ENCODE measurements at places on chromosomes 13 and 19.

DNA sequence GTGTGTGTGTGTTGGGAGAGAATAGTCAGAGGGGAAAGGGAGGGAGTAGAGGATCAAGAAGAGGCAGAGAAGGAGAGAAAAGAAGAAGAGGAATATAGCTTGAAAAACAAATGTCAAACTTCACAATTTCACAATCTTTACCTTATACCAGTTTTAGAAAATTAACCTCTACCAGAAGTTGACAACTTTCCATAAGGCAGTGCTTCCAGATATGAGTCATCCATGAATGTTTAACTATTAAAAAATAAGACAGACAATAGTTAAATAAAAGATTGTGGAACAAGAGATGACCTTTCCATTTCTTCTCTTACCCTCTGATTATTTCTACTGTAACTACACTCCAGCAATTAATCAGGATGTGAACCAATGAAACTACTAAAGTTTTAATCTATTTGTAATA lies 229.4 kb downstream of the ITGBL1 start:
- DNase-seq: no peak

DNA sequence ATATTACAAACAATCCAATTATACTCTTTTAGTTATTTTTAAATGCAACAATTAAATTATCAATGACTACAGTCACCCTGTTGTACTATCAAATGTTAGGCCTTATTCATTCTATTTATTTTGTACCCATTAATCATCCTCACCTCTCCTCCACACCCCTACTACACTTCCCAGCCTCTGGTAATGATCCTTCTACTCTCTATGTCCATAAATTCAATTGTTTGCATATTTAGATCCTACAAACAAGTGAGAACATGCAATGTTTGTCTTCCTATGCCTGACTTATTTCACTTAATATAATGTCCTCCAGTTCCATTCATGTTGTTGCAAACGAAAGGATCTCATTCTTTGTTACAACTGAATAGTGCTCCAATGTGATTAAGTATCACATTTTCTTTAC lies 1414.6 kb downstream of the SLITRK1 start:
- no peak for DNase-seq

GRCh38 chr13:23160638-23161480 lies 19.9 kb upstream of the SGCG start:
- DNase-seq: no peak

DNA sequence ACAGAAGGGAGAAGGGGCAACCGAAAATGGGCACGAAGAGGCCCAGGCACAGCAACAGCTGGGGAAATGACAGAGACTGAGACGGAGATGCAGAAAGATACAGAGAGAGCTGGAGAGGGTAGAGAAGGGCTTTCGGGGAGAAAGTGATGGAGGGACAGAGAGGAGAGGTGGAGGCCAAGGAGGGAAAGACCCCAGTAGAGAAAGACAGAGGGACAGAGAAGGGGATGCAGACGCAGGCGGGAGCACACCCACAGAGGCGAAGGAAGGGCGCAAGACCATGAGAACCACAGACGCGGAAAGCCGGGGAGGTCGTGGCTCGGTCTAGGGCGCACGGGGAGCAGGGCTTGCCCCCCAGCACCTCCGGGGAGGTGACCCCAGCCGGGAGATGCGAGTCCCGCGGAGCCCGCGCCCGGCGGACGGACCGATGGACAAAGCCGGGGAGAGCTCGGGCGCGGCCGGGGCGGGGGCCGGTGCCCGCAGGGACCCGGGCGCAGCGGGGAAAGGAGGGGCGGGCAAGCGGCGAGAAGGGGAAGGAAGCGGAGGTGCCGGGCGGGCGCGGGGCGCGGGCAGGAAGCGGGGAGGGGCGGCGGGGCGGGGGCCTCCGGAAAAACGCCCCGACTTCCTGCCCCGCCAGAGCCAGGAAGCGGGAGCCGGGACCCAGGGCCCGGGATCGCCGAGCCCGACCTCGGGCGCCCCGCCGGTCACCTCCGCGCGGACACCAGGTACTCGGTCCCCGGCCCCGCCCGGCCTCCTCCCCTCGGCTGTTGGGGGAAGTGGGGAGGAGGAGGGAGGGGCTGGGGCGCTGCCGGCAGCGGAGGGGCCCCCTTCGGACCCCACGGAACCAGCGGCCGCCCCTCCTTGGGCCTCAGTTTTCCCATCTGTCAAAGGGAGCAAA lies at the start of gene ARHGEF1:
TSS of gene ARHGEF1 (plus strand) at position 617 of the 895 bp plus-strand sequence. CDS start 4,899 bp downstream, outside the sequence.
- DNase-seq: no peak

GRCh38 chr19:40398417-40399131 lies 8.6 kb upstream of the HIPK4 start:
- no peak for DNase-seq

GRCh38 chr13:33799950-33800592 lies 17.9 kb upstream of the RFC3 start:
- no peak for DNase-seq
